Bronchus fibroblast of lung (primary cell): ENCODE measurements at places on chromosomes 3 and 15. TPM values are rescaled to one million over a fixed set of nuclear protein-coding genes. Genes with fewer than 3 reads are reported as not detected.

The SYNM gene
- total RNA-seq: 1.6 and 1.8 TPM in 2 replicates

The PIGZ gene
- 0.34 and 0.59 TPM in 2 replicates for total RNA-seq

The NAALADL2 gene
- total RNA-seq: 1.0 and 3.4 TPM in 2 replicates

The EPM2AIP1 gene
- total RNA-seq: 5.5 and 7.0 TPM in 2 replicates

The EDEM1 gene
- total RNA-seq: 16.9 and 22.5 TPM in 2 replicates

The ZBBX gene
- not detected in 2 replicates for total RNA-seq

The FYTTD1 gene
- total RNA-seq: 17.7 and 22.0 TPM in 2 replicates

The TEX9 gene
- 1.0 and 1.8 TPM in 2 replicates for total RNA-seq

The IQCF2 gene
- total RNA-seq: not detected in 2 replicates

The SNUPN gene
- total RNA-seq: 19.2 and 23.2 TPM in 2 replicates

The OR5K1 gene
- not detected in 2 replicates for total RNA-seq

The ITGB5 gene
- total RNA-seq: 67.3 and 71.8 TPM in 2 replicates

The STRIT1 gene
- not detected in 2 replicates for total RNA-seq

The ACSBG1 gene
- total RNA-seq: not detected in 2 replicates
